Activated B cell treated with CpG ODN at 0.5 μM for 24 hours (primary cell): ENCODE measurements at places on chromosomes 1 and 21. TPM values are rescaled to one million over a fixed set of nuclear protein-coding genes. Genes with fewer than 3 reads are reported as not detected.
A peak's percentile ranks its signal among the peaks of the same experiment; 100 is the strongest.

GRCh38 chr1:183753464-183753891 lies 51.4 kb upstream of the RGL1 start:
- DNase-seq = no peak
- no peak overlapping the region for H3K4me3 ChIP-seq
- no peaks in the 10 kb centered on the region for H3K4me1 ChIP-seq

GJA9 gene
- not detected in 2 replicates for total RNA-seq

GRCh38 chr1:78651241-78651640 lies 1.6 kb downstream of the IFI44 start:
- no peak overlapping the region for H3K27ac ChIP-seq
- peaks cover 25% of the 10 kb centered on the region for H3K4me1 ChIP-seq
- H3K27me3 ChIP-seq = no peaks in the 10 kb centered on the region

GRCh38 chr1:43978264-43978550 lies 803 bp upstream of the B4GALT2 start:
- H3K27me3 ChIP-seq = no peaks in the 10 kb centered on the region
- DNase-seq = no peak
- H3K4me1 ChIP-seq = peaks cover 57% of the 10 kb centered on the region
- peaks cover 31% of the 10 kb centered on the region for H3K36me3 ChIP-seq
- no peak overlapping the region for H3K27ac ChIP-seq
- peak overlapping the region; percentile 92 for H3K4me3 ChIP-seq

- no peak for DNase-seq
- no peak overlapping the region for H3K27ac ChIP-seq
- no peaks in the 10 kb centered on the region for H3K36me3 ChIP-seq
- no peak overlapping the region for H3K4me3 ChIP-seq
- H3K4me1 ChIP-seq = peaks cover 17% of the 10 kb centered on the region
- H3K27me3 ChIP-seq = peaks cover 3% of the 10 kb centered on the region
Observed at GRCh38 chr1:228992907-228993535, 257.7 kb downstream of the RHOU start.

OLIG2 gene
- total RNA-seq = not detected in 2 replicates

TMEM125 gene
- total RNA-seq = not detected in 2 replicates

GRCh38 chr1:244341455-244342450 lies 110.0 kb downstream of the ADSS2 start:
- DNase-seq = no peak
- H3K4me3 ChIP-seq = no peak overlapping the region
- no peaks in the 10 kb centered on the region for H3K27me3 ChIP-seq
- no peak overlapping the region for H3K27ac ChIP-seq

DNA sequence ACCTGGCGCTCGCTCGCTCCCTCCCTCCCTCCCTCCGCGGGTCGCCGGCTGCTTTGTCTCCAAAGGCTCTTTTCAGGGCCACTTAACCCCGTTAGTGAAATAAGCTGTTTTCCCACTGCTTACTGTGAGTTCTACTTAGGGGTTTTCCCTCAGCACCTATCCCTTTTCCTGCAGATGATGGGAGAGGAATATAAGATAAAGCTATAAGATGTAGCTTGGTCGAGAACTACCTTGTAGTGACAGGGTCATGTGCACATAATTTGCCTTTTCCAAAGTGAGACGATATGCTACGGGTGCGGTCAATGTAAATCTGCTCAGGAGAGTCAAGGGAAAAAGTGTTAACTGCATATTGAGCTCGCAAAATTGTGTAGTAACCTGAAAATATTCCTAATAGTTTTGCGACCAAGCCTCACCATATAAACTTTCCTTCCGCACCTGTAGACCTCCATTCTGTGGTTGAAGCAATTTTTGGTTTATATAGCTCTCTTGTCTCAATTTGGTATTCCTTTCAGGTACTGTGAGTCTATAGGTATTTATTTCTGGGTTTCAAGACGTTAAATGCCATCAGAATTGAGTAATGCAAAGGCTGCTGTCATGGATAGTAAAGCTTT lies 55.8 kb upstream of the BOLA1 start:
- peaks cover 46% of the 10 kb centered on the region for H3K4me1 ChIP-seq
- peak overlapping the region; percentile 85 for H3K27ac ChIP-seq
- no peak for DNase-seq

GRCh38 chr1:36162680-36163239 lies 6.8 kb downstream of the MAP7D1 start:
- H3K27ac ChIP-seq = peak overlapping the region; percentile 92
- H3K4me3 ChIP-seq = no peak overlapping the region
- peaks cover 12% of the 10 kb centered on the region for H3K36me3 ChIP-seq
- H3K4me1 ChIP-seq = peaks cover 61% of the 10 kb centered on the region
- H3K27me3 ChIP-seq = no peaks in the 10 kb centered on the region
- DNase-seq = no peak

- no peaks in the 10 kb centered on the region for H3K27me3 ChIP-seq
- peaks cover 36% of the 10 kb centered on the region for H3K36me3 ChIP-seq
- peak overlapping the region; percentile 99 for H3K27ac ChIP-seq
- peak overlapping the region; percentile 99 for H3K4me3 ChIP-seq
- no peak for DNase-seq
- H3K4me1 ChIP-seq = peaks cover 31% of the 10 kb centered on the region
Observed at GRCh38 chr1:92299477-92300150, 755 bp downstream of the RPAP2 start.

- H3K27me3 ChIP-seq = no peaks in the 10 kb centered on the region
- no peak for DNase-seq
- H3K4me3 ChIP-seq = no peak overlapping the region
- no peak overlapping the region for H3K27ac ChIP-seq
Observed at GRCh38 chr21:14838400-14838799, 226.4 kb downstream of the NRIP1 start.

DNA sequence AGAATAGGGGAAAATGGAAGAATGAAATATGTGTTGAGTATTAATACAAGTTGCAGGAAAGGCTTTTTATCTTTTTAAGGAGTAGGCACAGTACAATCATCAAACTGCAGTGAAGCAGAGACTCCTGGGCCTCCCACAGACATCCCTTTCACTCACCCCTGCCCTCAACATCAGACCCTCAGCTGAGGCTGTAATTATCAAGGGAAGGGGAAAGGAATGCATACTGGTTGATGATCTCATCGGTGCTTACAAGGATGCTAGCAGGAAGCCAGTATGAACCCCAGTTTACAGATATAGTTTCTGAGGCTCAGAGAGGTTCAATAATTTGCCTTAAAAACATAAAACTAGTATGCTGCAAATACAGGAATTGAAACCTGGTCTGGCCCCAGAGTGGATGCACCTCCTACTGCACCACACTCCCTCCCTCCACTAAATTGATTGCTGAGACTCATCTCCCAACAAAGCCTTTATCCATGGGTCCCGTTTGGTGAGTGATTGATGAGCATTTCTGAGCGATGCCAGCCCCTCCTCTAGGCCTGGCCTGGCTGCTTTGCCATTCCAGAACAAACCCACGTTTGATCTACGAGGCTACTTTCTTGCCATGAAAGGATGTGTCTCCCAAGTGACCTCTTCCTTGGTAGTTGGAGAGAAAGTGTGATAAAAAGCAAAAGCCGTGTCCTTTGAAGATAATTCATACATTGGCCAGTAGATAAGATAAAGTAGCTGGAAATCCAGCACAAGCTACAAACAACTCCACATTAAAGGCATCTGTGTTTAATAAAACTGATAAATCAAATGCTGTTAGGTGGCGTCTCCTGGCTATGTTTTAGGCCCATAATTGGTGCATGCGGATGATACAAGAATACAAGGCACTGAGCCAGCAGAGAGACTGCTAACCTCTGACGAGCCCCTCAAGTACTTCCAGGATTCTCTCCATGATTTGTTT lies 233.9 kb upstream of the CAMK1G start:
- DNase-seq = no peak
- H3K4me1 ChIP-seq = no peaks in the 10 kb centered on the region
- H3K4me3 ChIP-seq = no peak overlapping the region
- no peaks in the 10 kb centered on the region for H3K36me3 ChIP-seq

DNA sequence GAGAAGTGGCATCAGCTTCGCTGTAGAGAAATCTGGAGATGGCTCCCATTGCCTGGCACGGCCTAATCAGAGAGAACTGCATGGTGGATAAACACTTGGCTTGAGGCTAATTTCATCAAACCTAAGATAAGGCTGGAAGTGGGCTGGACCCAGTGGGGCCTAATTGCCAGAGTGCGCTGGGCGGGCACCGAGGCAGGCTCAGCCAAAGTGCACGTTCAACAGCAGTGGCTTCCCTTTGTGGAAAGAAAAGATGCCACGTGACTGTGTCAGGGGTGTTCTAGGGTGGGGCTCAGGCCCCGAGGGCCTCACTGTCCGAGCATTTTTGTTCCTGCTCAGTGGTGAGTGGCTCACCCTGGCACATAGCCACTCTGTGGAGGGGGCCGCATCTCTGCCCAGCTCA lies 5.8 kb downstream of the PLCH2 start:
- no peaks in the 10 kb centered on the region for H3K36me3 ChIP-seq
- no peak for DNase-seq
- no peak overlapping the region for H3K4me3 ChIP-seq

DNA sequence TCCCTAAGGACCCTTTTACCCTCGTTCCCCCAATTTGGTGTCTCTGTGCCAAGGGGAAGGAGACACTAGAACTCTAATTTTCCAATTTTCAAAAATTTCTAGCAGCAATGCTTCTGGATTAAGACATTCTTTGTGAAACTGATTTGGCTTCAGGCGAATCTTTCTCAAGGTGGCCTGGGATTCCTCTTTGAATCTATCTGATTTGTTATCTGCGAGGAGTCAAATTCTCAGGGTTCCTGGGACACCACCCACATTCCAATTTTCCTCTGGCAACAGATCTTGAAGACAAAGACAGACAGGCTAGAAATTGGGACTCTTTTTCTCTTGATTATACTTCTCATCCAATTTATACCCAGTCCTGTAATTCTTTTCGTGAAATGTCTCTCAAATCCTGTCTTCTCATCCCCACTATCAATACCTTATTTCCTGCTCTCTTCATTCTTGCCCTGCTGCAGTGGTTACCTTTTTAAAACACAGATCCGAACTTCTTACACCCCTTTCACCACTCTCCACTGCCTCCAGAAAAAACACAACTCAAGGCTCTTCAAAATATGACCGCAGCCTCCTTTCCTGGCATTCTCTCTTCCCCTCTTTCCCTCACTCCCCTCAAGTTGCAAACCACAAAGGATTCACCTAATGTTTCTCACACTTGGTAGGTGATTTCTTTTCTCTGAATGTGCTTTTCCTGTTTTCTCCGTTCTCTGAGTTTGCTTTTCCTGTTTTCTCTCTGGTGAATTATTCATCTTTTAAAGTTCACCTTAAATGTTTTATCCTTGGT lies 2.7 kb upstream of the MPZL1 start:
- peaks cover 17% of the 10 kb centered on the region for H3K36me3 ChIP-seq
- peak overlapping the region; percentile 96 for H3K27ac ChIP-seq
- peaks cover 78% of the 10 kb centered on the region for H3K4me1 ChIP-seq
- H3K27me3 ChIP-seq = peaks cover 7% of the 10 kb centered on the region
- H3K4me3 ChIP-seq = peak overlapping the region; percentile 50

DNA sequence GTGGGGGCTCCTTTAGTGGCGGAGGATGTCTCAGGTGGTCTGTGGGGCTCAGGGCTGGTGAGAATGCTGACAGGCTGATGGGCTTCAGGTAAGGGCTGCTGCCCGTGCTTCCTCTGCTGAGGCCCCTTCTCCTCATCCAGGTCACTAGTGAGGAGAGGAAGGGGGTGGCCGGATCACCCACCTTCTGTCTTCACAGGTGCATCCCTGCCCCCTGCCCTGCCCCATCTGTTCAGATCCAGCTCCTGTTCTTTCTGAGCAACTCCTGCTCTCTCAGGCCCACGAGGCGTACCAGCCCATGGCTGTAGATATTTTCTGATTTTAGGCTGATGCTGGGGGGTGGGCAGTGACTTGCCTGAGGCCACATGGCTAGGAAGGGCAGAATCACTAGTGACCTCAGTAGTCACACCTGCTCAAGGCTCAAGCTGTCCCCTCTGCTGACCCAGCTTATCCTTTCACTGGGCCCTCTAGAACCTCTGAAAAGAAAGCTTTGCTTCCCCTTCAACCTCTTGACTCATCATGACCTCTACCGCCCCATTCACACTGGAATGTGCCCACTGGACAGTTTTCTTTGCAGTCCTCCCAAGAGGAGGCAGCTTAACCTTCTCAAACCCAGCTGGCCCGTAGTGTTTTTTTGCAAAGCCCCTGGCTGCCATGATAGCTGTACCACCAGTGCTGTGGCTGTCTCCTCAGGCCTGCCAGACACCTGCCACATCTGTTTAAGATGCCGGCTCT lies 14.8 kb downstream of the DCST2 start:
- peaks cover 56% of the 10 kb centered on the region for H3K4me1 ChIP-seq
- peak overlapping the region; percentile 87 for H3K27ac ChIP-seq
- no peaks in the 10 kb centered on the region for H3K27me3 ChIP-seq
- H3K4me3 ChIP-seq = no peak overlapping the region

DNA sequence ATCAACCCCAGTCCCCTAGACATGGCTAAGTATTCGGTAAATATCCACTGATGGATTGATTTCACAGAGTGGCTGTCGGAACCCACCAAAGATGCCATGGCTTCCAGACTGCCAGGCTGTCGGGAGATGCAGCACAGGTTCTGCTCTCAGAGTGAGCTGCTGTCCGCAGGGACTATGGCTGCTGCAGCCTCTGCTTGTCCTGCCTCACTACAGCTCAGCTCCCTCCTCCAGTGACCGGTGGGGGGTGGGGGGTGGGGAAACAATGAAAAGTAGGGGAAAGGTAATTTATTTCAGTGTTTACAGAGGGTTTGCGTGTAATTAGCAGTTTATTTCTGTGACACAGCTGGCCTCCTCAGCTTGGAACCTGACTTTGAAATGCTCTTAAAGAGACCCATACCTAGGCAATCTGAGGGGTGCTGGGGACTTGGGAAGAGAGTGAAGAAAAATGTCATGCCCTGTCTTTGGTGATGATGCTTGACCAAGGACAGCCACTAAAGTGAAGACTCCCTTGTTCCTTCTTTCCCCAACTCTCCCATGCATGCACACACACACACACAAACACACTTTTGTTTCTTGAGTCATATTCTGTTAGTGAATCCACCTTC lies 109.0 kb downstream of the CACNA1E start:
- no peak overlapping the region for H3K4me3 ChIP-seq
- H3K36me3 ChIP-seq = no peaks in the 10 kb centered on the region
- no peak for DNase-seq

GRCh38 chr21:36104317-36105300 lies 30.3 kb upstream of the CBR3 start:
- peak; percentile 64 for DNase-seq
- peak overlapping the region; percentile 20 for H3K27ac ChIP-seq
- no peaks in the 10 kb centered on the region for H3K36me3 ChIP-seq

PERM1 gene
- total RNA-seq = not detected in 2 replicates

KIF26B gene
- 1.7 TPM in 2 replicates for total RNA-seq

DNA sequence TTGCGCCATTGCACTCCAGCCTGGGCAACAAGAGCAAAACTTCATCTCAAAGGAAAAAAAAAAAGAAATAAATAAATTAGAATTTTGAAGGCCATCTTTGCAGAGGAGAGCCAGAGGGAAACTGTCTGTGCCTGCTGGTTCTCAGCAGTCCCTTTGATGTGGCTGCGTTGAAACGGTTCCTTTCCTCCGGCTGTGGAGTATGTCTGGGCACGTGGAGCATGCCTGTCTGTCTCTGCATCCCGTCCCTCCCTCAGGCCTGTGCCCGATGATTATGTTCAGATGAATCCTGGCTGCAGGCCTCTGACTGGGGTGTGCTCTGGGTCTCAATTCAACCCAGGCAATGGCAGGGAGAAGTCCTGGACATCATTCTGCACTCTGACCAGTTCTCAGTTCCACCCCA lies 33.4 kb downstream of the KIAA1614 start:
- peaks cover 21% of the 10 kb centered on the region for H3K36me3 ChIP-seq
- no peak for DNase-seq
- H3K4me1 ChIP-seq = no peaks in the 10 kb centered on the region
- H3K27me3 ChIP-seq = no peaks in the 10 kb centered on the region
